A172 (cell line): ENCODE measurements at places on chromosomes 11 and 22. TPM values are rescaled to one million over a fixed set of nuclear protein-coding genes. Genes with fewer than 3 reads are reported as not detected.

DNA sequence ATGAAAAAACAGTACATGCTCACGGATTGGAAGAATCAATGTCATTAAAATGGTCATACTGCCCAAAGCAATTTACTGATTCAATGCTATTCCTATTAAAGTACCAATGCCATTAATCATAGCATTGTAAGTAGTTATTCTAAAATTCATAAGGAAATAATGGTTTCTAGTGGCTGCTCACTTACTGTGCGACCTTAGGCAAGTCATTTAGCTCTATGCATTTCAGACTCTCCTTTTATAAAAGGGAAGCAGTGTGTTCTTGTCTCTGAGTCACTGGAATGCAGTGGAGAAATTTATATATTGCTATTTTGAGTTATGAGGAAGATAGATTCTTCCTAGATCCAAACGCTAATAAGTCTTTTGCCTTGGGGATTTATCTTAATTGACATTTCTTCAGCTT is 174.8 kb downstream of the KCNA4 start:
- no peak for DNase-seq

DNA sequence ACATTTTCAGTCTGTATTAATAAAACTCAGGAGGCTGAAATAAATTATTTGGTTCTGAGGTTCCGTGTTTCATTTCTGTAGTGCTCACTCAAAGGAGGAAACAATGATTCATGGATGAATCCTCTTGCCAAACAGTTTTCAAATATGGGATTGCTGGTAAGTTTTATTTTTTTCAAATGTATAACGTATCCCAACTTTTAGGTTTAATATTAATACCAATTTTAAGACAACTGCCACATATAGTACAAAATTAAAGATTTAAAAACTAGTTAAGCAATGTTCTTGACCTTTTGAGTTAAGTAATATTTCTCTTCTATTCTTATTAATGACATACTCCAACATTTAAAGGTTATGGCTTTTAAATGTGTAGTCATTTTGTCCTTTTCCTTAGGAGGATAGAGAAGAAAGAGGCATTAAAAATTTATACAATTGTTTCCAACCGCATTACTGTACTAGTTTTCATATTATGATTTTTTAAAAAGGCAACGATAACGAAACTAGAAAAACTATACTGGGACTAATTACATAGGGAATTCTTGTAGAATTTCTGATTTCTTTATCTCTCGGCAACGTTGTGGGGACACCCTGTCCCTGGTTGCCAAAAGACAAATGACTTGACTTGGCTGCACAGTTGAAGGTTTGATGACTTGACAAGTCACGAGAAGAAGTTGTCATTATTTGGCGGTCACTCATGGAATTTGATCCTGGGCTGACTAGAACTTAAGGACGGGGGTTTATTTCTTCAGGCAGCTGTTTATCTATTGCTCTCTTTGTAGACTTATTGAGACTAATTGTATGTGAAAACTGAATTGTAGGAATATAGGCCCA is 69.1 kb upstream of the ADSL start:
- DNase-seq = no peak

DNA sequence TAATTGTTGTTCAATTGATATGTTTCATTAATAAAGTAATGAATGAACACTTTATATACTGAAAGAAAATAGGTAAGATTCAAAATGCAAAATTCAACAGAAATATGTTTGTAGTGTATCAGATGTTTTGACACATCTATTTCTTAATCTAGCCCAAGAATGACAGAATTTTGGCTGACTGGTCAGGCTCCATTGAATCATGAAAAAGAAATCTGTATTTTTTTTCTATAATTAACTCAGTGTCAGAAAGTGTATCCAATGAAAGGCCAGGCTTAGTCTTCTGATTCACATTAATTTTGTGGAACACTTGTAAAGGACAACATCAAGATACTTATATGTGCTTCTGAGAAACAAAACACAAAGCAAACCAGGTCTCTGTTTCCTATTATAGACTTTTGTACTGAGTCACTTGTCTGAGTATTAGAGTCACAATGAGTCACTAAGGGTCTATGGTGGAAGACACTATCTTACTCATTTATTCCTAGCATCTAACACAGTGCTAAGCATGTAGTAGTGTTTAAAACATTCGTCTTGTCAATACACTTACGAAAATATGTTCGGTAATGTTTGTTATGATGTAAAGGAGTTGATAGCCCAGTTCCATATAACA is 297.7 kb upstream of the CCDC90B start:
- peak; percentile 81 for DNase-seq

Gene SLC35E4
- total RNA-seq = 8.1 and 9.1 TPM in 2 replicates

DNA sequence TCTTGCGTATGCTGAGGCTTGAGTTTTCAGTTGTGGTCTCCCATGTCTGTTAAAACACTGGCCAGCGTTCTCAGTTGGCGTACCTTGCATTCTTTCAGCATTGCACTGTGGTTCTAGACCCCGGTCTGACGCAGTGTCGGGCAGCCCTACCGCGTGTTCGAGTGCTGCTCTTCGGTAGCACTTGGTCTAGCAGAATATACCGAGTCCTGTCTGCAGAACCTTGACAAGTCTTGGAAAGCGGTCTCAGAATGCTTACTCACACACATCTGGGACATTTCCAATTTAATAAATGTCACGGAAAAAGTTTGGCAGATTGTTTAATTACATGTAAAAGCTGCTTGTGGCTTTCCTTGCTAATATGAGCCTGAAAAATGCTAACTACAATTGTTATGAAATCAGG is 32.6 kb downstream of the PPFIA1 start:
- no peak for DNase-seq

Gene PIK3IP1
- 2.7 and 6.8 TPM in 2 replicates for total RNA-seq

DNA sequence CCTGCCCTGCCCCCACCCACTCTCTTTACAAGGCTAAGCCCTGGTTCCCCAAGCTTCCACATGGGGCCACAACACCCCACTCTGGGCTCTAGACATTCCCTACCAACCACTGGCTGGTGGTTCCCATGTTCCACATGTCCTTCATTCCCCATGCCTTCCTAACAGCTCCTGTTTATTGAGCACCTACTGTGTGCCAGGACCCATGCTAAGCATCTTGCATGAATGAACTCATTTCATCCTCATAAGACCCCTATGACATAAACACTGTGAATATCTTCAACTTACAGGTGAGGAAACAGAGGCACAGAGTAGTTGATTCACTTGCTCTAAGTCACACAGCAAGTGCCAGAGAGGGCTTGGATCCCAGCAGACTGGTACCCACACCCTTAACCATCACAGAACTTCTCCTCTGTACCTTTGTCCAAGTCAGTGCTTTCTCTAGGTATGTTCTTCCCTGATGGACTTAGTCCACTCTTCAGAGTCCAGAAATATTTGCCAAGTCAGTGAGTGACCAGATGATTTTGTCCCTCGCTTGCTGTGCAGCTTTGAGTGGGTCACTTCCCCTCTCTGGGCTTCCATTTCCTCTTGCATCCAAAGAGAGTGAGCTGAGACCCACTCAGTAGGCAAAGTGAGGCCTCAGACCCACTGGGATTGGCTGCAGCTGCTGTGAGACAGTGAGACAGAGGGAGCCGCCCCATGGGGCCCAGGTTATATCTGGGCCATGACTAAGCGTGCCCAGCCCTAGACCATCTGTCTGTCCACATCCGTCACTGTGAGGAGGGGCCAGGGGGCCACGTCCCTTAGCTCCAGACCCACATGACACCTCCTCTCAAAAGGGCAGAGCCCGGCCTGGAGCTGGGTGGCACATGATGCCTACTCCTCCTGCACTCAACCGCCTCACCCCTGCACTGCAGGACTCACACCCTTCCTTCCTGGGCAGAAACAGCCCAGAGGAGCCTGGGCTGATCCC is 132.4 kb downstream of the MN1 start:
- peak; percentile 96 for DNase-seq

DNA sequence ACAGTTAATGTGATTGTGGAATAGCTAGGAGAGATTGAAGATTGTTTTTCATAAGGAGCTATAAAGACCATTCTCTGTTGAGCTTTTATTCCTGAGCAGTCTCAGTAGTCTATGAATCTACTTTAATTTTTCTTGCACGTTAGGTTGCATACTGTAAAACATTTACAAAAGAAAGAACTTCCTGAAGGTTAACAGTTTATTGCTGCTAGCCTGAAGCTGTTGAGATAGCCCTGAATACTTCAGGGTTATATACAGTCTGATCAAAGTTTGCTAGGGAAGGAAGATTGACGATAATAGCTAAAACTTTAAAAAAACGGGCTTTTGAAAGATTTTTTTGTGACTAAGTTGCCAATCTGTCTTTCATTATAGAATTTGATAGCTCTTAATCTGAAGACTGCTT is 64.8 kb downstream of the PPP6R3 start:
- no peak for DNase-seq

Gene PACS1
- 15.1 and 18.0 TPM in 2 replicates for total RNA-seq

DNA sequence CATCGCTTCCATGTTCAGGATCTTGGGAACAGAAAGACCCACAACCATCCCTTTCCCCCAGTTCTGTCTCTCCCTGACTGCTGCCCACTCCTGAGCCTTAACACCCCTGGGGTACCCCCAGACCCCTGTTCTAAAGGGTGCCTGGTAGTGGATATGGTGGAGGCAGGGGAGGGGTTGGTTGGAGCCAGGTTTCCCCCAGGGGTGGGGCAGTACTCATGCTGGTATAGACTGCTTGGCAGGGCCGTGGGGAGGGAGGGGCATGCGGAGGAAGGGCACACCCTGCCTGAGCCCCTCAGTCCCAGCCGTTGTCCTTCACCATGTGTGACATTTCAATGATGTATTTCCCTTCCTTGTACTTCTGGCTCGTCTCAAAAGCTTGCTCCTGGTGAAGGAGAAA is 4.0 kb downstream of the YPEL4 start:
- DNase-seq = no peak

Gene NXPE2
- total RNA-seq = not detected in 2 replicates

Gene UQCR10
- 63.4 and 63.8 TPM in 2 replicates for total RNA-seq

DNA sequence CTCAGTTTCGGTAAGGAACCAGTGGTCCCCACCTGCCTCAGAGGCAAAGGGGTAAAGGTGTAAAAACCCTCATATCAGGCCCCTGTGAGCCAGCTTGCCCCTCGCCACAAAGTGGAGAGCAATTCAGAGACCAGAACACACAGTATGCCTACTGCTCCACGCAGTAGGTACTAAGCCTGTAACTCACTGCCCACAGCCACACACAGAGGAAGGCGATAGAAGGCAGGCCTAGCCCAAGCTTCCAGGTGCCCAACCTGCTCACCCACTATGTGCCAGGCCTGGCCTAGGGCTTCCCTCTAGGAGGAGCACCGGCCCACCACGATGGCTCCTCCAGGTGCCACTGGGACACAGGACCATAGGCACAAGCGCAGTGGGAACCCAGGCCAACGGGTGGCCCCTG is 63.1 kb upstream of the TCF20 start:
- DNase-seq = no peak

Gene OSBP2
- 4.7 and 6.5 TPM in 2 replicates for total RNA-seq

GRCh38 chr11:62146476-62147200 is 22.8 kb downstream of the INCENP start:
- DNase-seq = no peak

Gene CSNK2A3
- 3.4 and 3.6 TPM in 2 replicates for total RNA-seq

GRCh38 chr11:122197066-122197987 is 81.3 kb upstream of the BLID start:
- DNase-seq = peak; percentile 96

- DNase-seq = no peak
Observed at GRCh38 chr22:24184057-24184798, 2.9 kb downstream of the SUSD2 start.

GRCh38 chr11:118226781-118227180 is 2.0 kb upstream of the JAML start:
- DNase-seq = no peak

DNA sequence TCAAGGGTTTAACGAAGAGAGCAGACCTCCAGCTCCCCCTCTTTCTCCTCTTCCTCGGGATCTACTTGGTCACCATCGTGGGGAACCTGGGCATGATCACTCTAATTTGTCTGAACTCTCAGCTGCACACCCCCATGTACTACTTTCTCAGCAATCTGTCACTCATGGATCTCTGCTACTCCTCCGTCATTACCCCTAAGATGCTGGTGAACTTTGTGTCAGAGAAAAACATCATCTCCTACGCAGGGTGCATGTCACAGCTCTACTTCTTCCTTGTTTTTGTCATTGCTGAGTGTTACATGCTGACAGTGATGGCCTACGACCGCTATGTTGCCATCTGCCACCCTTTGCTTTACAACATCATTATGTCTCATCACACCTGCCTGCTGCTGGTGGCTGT is 363 bp downstream of the OR8A1 start:
- no peak for DNase-seq

GRCh38 chr11:65317025-65317786 is 2.5 kb downstream of the CDC42EP2 start:
- peak; percentile 92 for DNase-seq

Gene SLC37A2
- total RNA-seq = 0.26 and 1.4 TPM in 2 replicates

Gene KCNC1
- not detected in 2 replicates for total RNA-seq

DNA sequence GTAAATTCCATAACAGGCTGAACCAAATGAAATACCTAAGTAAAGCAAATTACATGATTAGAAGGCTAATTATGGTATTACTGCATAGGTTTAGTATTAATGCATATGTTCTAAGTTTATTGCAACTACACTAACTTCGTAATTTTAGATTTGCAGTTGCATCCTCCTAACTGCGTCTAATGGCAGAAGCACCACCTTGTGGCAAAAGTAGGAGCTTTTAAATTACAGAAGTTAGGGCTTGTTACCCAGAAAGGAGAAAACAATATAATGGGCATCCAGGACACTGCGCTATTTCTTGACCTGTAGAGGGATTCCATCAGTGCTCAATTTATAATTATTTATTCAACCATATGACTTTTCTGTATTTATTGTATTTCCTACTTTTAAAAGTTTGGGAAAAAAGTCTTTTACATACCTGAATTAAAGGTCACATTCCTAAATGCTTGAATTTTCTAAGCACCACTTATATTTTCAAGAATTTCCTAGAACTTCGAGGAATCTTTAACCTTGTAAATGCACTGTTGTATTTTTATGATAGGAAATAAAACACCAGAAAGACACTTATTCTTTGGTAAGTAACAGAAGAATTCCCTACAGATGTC is 16.3 kb upstream of the GPR83 start:
- peak; percentile 8 for DNase-seq

DNA sequence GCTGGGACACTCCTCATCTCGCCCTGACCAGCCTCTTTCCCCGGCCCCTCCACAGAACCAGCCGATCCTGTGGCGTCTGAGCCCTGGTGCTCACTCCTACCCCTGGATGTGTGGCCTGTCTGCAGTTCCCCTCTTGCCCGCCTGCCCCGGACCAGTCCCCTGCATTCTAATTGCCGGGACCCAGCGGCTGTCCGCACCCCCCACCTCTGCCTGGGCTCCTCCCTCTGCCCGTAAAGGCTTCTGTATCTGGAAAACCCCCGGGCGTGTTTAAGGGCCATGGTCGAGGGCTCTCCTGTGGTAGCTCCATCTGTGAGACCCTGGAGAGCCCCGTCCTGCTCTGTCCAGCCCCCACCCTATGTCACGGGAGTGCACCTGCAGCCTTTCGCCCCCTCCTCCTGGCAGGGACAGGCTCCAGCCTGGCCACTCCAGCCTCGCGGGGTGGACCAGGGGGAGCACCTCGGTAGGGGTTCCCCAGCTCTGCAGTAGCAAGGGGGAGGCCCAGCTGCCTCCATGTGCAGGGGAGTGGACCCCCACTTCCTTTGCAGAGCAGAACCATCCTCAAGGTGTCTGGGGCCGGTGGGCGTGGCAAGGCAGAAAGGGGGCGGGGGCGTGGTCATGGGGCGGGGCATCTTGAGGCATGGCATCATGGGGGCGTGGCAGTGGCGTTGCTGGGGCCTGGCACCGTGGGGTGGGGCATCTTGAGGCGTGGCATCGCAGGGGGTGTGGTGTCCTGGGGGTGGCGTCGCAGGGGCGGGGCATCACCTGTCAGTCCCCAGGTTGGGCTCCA is 430.4 kb downstream of the TBC1D22A start:
- peak; percentile 3 for DNase-seq

Gene ZP1
- 0.05 and 1.1 TPM in 2 replicates for total RNA-seq

Gene PLEKHB1
- total RNA-seq = 6.2 and 10.2 TPM in 2 replicates

GRCh38 chr11:134485316-134485715 is 73.3 kb upstream of the B3GAT1 start:
- no peak for DNase-seq
